ENCODE measurements at places on chromosomes 11 and 22.

DNA sequence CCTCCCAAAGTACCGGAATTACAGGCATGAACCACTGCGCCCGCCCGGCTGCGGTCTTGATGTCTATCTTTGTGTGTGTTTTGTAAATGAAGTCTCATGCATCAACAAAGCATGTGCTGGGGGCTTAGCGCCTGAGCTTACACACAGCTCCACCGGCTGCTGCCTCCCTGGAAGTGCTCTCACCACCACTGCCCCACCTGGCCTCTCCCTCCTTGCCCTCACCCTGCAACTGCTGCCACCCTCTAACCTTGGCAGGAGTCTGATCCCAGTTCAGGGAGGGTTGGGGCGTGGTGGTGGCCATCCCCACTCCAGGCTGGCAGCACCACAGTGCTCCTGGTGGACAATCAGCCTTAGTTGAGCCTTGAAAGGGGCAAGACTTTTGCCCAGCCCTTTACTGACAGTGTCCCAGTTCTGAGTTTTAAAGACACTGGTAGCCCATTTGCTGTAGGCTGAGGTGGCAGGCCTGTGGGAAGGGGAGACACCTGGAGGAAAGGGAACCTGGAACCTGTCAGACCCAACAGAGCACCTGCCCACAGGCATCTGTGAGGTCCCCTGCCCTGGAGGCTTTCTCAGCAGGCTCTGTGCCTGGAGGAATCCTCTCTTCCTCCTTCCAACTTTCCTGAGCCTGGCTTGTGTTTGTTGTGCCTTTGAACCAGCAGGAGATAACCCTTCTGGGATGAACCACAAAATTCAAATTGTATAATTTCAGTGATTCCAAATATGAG, 42.4 kb upstream of the WEE1 start:
- no peak for DNase-seq

DNA sequence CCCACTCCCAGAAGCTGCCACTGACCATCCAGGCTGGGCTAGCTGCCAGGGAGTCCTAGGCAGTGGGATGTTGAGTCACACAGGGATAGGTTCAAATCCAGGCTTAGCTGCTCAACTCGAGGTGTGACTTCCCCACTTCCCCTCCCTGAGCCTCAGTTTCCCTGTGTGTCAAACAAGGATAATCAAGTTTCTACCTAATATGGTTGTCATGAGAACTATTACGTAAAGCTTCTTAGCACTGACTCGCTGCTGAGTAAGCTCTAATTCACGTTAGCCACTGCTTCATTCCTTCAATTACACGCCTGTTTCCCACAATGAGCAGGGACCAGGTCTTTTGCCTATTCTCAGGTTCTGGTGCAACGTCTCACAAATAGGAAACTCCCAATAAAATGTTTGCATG, 67.7 kb downstream of the SEZ6L start:
- no peak for DNase-seq

DNA sequence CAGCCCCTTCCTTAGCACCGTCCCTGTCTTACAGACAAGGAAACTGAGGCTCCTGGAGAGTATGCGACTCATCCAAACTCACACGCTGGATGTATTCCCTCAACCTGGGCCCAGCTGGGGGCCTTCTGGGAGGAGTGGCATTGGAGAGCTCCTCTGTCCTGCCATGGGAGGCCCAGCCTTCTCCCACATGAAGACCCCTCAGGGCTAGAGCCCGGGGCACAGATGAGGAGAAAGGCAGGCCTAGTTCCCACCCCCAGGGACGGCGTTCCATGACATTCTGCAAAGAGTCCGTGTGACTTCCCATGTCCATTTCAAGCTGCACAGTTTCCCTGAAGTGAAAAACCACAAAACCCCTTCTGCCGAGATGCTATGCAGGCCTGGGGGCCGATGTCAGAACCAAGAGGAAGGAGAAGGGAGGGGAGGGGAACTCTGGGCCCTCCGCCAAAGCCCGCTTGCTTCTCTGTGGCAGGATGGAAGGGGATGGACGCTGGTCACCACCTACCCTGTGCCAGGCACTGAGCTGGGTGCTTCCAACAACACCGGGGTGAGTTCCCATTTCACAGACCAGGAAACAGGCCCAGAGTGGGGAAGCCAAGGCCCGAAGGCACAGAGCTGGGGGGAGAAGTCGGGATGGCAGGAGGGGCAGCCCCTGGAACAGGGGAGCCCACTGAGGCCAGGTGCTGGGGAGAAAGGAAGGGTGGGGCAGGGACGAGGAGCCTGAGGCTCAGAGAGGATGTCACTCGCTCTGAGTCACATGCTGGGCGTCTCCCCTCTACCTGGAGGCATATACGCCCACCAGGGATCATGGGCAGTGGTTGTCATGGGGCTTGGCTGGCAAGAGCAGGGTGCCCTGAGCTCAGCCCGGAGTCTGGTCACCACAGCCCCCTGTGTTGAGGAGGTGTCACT, 15.7 kb downstream of the RAC2 start:
- no peak for DNase-seq

DNA sequence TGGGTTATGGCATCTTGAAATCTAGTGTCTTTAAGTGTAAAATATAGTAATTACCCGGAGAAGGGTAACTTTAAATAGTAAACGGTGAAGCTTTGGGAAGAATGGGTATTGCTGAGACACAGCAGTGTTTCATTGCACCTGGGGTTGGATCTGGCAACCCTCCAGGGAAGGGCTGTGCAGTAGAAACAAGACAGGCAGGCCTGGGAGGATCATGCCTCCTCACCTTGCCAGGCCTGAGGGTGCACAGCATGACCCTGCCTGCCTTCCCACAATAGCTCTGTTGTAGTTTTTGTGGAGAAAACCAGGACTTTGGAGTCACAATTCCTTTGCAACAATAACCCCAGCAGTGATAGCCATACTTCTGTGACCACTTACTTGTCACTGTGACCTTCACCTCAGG, 64.6 kb upstream of the ADSL start:
- DNase-seq, result no peak

- peak; percentile 70 for DNase-seq
These were observed 31.0 kb upstream of the ACCSL start for GRCh38 chr11:44016546-44017442.

- no peak for DNase-seq
These were observed 4.5 kb upstream of the ZC3H12C start for GRCh38 chr11:110088535-110089344.

- no peak for DNase-seq
These were observed 59.2 kb upstream of the CRTAM start for GRCh38 chr11:122779047-122779629.

GRCh38 chr22:48627203-48627602, 1200.5 kb downstream of the BRD1 start:
- no peak for DNase-seq

DNA sequence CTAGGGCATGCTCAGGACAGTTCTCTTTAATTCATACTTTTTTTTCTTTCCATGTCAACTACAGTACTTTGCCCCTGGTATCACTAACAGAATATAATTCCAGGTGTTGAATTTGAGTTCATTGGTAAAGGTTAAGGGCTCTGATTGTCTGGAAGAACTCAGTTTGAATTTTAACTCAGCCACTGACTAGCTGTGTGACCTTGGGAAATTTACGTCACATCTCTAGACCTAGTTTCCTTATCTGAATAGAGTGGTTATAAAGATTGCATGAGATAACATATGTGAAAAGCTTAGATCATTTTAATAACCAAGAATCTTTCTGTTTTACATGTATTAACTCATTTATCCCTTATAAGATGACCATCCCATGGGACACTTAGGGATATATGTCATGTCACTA, 15.8 kb upstream of the ZC3H12C start:
- DNase-seq, result no peak

- DNase-seq, result no peak
These were observed 483.6 kb downstream of the MN1 start for GRCh38 chr22:27317971-27318428.

GRCh38 chr22:50260801-50261614, 475 bp downstream of the MAPK12 start:
- DNase-seq, result no peak

DNA sequence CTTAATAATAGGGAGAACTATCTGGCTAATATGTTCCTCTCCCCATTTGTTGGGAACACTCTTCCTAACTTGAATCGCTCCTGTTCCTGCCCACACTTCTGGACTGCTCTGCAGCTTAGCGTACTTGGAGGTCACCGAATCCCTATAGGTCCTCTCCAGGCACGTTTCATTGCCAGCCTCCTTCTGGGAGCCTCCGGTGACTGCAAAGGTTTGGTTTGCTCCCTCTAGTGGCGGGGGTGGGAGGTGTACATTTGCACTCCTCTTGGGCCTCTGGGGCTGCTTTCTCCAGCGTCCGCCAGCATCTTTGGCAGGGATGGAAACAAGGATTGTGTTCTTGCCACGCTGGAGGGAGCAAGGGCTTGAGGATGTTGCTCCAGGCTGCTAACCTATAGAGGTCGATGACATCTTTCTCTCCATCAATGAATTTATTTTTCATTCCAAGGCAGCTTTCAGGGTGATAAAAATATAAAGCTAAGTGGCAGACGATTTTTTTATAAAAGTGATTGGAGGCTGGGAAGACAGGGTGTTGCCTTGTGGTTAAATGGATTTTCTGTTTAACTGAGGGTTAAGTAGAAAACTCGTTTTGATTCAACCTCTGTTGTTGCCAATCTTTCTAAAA, 48.7 kb downstream of the TSPAN18 start:
- peak; percentile 60 for DNase-seq

- DNase-seq, result no peak
These were observed 25.3 kb downstream of the DUSP8 start for GRCh38 chr11:1546536-1547466.

- no peak for DNase-seq
These were observed 114.8 kb downstream of the GRM5 start for GRCh38 chr11:88950975-88951374.

DNA sequence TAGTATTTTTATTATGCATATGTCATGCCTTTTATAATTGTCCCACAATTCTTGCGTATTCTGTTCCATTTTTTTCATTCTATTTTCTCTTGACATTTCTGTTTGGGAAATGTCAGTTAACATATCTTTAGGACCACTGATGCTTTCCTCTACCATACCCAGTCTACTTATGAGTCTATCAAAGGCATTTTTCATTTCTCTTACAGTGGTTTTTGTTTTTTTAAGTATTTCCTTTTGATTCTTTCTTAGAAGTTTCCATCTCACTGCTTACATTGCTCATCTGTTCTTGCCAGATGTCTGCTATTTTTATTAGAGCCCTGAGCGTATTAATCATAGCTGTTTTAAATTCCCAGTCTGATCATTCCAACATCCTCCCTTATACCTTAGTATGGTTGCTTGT, 29.3 kb upstream of the OR8B8 start:
- no peak for DNase-seq

- DNase-seq, result no peak
These were observed 4.8 kb downstream of the DDX10 start for GRCh38 chr11:108669711-108670110.

GRCh38 chr11:90187839-90188238, 35.0 kb downstream of the CHORDC1 start:
- DNase-seq, result no peak

GRCh38 chr11:105229761-105230160, 90.2 kb upstream of the CARD18 start:
- DNase-seq, result no peak

- no peak for DNase-seq
These were observed 20.5 kb upstream of the SYT12 start for GRCh38 chr11:67002297-67002913.

DNA sequence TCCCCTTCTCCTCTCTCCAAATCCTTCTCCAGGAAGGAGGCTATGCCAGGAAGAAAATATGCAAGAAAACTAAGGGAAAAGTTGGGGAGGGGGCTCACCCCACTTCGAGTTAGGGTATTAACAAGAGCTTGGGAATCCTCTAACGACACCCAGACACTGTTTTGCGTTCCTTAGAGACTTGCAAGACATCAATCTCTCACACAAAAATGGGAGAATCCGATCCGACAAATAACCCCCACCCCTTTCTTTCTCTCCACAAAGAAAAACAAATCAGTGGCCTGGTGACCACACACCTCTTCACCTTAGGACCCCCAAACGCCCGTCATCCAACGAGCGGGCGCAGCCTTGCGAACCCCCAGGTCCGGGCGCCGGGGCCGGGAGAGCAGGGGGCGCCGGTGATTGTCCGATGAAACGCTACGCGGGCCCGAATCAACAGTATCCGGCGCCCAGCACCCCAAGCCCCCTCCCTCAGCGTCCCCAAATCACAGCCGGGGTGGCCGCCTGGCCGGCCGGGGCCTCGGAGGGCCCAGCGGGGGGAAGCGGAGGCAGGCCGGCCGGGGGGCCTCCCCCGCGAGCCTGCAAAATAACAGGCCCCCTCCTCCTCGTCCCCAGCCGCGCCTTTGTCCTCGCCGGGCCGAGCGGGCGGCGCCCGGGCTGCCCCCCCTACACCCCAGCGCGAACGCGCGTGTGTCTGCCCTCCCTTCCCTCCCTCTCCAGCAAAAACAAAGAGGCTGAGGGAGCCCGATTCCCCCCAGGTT, 690 bp downstream of the CSNK1E start:
- DNase-seq, result peak; percentile 86

DNA sequence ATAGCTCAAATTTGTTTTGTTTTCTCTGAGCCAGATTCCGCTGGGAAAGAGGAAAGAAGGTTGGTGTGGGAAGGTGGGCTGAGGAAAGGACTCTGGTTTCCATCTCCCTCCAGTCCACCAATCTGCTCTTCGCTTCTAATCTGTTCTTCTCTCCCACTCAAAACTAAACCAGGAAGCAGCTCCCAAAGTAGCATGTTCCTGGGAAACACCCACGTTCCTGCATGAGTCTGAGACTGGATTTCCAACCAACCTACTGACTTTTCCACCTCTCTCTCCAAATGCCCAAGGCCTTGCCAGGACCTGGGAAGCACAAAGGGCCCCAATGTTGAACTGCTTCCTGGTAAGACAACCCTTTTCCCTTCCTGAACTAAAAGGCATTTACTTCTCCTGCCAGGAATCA, 110.2 kb downstream of the WT1 start:
- no peak for DNase-seq

- DNase-seq, result no peak
These were observed 101.9 kb downstream of the IGLL1 start for GRCh38 chr22:23478175-23478574.

- no peak for DNase-seq
These were observed 30.3 kb upstream of the SIK2 start for GRCh38 chr11:111571829-111572501.

DNA sequence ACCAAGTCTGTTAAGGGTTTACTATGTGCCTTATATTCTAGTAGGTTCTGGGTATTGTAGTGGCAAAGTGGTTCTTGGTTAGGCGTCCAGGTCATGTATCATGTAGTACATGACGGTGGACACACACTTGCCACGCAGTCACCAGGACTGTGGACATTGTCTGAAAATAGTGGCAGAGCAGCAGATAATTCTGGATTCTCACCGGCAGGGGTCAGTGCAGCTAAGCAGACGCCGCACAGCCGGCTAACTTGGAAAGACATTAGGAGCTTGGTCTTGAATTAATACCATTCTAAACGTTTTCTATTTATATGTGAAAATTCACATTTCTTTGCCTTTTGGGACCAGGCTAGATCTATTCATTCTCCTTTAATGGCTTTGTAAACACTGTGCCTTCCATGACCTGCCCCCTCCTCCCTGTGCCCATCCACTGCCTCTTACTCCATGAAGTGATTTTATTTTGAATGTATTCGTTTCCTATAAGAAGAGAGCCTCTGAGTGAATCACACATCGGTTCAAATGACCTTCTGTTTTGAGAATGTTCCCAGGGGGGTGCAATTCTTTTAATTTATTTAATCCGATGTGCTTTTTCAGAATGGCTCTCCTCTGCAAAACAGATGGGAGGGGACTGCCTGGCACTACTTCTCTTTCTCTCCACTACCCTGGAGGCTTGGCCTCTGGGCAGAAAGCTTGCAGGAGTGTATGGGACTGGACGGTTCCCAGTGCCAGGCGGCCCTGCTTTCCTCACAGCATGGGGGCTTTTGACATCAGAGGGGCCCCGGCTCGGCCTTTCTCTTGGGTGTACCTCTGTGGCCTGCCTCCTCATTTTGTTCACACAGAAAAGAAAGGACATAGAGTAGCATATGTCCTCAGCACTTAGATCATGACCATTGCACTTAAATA, 378.0 kb downstream of the NTM start:
- peak; percentile 31 for DNase-seq

Measured in coronary artery (tissue), 2 donors.